Muscle of leg (tissue), 16 donors: ENCODE measurements at places on chromosomes 7 and 10. TPM values are rescaled to one million over a fixed set of nuclear protein-coding genes. Genes with fewer than 3 reads are reported as not detected.

DNA sequence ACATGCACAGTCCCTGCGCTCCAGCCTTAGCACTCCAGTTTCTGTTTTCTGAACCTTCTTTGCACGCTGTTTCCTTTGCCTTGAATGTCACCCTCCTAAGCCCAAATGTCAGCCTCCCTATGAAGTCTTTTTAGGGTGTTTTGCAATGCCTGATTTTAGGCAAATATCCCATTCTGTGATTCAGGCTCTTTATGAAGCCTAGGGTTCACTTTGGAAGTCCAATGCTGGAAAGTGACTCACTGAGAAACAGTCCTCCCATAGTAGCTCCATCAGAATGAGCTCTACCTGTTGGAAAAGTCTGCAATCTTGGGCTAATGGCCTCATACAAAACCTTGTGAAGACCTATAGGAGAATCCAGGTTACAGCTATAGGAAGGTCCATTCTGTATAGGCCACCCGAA lies 5.3 kb downstream of the LAMB4 start:
- no peak for DNase-seq

- DNase-seq, result no peak
These were observed 266.6 kb downstream of the PARD3 start for GRCh38 chr10:34548466-34548865.

GRCh38 chr10:75606203-75606779 lies 174.9 kb downstream of the LRMDA start:
- no peak for DNase-seq

DNA sequence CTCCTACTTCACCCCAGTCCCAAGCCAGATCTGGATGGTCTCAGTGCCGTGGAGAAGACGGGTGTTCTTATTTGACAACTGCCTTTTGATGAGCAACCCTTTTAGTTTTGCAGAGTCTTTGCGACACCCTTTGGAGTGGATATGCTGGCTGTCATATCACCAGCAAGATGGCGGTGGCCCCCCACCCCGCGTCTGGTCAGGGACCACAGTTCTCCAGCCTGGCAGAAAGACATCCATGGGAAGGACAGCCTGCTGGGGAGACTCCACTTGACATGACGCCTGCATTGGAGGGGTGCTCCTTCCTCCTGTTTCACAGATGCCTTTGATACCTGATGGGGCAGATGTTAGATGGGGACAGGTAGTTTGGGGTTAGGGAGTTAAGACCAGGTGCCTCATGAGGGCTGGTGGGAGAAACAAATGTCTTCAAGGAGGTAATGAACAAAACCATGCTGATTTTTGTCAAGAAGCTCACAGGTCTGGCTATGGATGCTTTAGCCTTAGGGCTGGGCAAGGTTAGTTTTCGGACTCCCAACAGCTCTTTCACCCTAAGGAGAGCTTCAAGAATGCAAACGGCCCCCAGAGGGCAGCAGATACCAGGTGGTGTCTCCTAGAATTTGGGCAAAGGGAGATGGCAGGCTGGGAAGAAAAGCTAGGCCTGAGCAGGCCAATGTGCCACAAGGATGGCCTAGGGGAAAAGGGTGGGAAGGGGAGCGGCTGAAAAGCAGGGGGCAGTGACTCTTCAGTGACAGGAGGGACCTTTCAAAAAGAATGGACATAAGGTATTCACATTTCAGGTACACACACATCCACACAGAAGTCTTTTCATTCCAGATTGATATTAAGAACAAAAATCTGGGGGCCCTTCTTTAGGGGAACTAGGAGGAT lies 95.2 kb downstream of the CLEC2L start:
- DNase-seq, result peak; percentile 25

DNA sequence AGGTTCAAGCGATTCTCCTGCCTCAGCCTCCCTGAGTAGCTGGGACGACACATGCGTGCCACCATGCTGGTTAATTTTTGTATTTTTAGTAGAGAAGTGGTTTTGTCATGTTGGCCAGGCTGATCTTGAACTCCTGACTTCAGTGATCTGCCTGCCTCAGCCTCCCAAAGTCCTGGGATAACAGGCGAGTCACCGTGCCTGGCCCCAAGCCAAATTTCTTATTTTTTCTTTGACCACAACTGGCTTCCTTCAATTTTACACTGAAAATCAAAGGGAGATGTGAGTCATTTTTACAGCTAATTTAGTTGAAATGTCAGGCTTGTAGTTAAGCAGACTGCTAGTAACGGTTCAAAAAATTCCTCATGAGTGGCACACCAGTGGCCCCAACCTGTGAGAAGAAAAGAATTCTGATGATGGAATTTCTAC lies 7.8 kb downstream of the RNF216 start:
- DNase-seq, result no peak

GRCh38 chr7:36690514-36691187 lies 33.6 kb downstream of the AOAH start:
- DNase-seq, result peak; percentile 20

- no peak for DNase-seq
These were observed 247.3 kb downstream of the SEMA3A start for GRCh38 chr7:83947260-83947659.

DNA sequence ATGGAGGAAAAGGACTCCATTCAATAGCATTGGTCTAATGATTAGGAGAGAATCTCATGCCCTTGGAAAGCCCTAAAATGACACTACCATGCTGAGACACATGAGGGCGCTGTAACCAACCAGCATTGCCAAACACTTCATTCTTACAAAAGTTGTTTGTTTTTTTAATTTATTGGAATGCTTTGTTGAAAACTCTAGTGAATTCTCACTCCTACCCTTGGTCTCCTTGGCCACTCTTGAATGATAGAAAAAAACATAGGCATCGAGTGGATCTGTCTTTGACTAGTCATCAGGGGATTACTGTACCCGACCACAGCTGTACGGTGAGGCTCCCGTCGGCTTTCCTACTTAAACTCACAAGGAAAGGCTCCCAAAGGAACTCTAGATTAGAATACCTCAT lies 29.3 kb upstream of the ADD3 start:
- peak; percentile 35 for DNase-seq

- DNase-seq, result no peak
These were observed 3.8 kb downstream of the COMTD1 start for GRCh38 chr10:75231672-75232581.

The CH25H gene
- total RNA-seq, result 0.22 TPM

The RSPH10B2 gene
- total RNA-seq, result 0.71 TPM

The CCDC172 gene
- not detected for total RNA-seq

The BNIP3 gene
- 39.0 TPM for total RNA-seq
